ENCODE measurements at places on chromosomes 12 and 14.

DNA sequence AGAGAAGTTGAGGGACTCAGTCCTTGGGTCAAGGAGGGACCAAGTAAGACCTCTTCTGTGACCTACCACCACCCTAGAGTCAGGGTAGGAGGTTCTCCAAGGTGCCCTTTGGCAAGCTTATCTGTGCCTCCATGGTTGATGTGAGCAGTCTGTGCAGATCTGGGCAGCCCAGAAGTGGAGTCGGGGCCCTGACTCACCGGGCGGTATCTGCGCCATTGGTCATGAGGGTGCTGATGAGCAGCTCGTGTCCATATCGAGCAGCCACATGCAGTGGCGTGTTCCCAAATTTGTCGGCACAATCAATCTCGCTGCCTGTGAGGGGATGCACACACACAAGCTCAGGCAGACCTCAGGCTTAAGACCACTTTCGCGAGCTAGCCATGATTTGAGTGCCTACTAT lies 5.1 kb downstream of the ANKRD52 start:
- no peak for DNase-seq

DNA sequence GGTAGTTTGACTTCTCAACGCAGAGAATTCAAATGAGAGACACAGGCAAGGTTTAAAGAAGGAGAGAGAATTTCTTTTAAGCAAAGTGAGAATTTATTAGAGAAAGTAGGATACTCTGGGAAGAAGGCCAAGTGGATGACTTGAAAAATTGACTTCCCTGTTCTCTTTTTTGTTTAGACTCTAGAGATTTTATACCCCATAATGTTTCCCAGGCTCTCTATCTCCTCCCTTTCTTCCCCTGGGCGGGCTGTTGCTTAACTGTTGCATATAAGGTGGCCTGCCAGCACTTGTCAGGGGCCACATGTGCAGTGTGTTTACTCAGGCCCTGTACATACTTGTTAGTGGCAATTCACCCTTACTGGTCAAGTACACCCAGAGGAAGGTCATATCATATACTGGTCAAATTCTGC lies 403.7 kb downstream of the SLC6A15 start:
- DNase-seq = no peak

DNA sequence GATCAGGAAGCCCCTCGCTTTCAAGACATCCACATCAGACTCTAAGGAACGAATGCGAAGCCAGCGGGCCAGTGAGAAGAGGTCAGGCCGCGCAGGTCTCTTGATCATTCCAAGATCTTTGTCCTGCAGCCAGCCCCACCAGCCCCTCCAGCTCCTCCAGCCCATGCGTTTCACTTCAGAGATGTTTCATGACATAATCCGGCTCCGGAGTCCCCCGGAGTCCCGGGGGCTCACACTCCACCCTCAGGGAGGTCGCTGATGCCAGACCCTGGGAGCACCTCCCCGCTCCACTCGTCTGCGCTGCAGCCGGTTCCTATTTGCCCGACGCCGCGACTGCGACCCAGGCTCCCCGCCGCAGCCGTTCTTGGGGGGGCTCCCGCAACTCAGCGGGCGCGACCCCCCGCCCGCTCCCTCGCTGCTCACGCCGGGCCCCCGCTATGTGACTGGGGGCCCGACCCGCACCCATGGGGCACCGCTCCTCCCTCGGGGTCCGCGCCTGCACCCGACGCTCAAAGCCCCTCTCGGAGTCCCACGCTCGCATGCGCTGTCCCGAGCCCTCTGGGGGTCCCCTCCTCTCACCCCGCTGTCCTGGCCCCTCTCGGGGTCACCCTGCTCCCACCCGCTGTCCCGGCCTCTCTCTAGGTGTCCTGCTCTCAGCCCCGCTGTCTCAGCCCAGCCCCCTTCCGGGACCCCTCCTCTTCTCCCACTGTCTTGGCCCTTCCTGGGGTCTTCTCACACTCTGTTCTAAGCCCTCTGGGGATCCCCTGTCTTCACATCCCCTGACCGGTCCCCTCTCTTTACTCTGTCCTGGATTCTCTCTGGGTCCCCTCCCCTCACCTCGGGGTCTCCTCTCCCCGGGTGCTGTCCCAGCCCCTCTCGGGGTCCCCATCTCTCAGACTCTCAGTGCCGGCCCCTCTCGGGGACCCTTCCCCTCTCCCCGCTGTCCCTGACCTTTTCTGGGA lies 1.1 kb downstream of the TAOK3 start:
- peak; percentile 29 for DNase-seq

- DNase-seq = peak; percentile 17
These were observed 97.1 kb downstream of the MYF5 start for GRCh38 chr12:80813820-80814219.

DNA sequence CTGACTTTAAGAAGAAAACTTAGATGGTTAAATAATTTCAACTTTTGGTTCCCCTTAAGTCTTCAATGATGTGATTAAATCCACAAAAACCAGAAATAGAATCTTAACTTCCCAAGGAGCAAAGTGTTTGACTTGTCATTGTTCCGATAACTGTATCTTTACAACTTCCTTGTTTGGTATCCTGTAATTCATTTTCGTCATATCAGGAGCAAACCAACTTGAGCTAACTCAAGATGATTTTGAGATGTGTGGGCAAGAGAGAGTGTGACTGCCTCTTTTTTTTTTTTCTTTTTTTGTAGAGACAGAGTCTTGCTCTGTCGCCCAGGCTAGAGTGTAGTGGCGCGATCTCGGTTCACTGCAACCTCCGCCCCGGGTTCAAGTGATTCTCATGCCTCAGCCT lies 25.3 kb downstream of the DRAM1 start:
- DNase-seq = no peak

GRCh38 chr12:70487440-70487839 lies 121.3 kb downstream of the KCNMB4 start:
- no peak for DNase-seq

- DNase-seq = no peak
These were observed 19.6 kb downstream of the PROX2 start for GRCh38 chr14:74856366-74856765.

- no peak for DNase-seq
These were observed 33.4 kb upstream of the DCN start for GRCh38 chr12:91215940-91216454.

- no peak for DNase-seq
These were observed 21.2 kb upstream of the MEG3 start for GRCh38 chr14:100804558-100805309.

DNA sequence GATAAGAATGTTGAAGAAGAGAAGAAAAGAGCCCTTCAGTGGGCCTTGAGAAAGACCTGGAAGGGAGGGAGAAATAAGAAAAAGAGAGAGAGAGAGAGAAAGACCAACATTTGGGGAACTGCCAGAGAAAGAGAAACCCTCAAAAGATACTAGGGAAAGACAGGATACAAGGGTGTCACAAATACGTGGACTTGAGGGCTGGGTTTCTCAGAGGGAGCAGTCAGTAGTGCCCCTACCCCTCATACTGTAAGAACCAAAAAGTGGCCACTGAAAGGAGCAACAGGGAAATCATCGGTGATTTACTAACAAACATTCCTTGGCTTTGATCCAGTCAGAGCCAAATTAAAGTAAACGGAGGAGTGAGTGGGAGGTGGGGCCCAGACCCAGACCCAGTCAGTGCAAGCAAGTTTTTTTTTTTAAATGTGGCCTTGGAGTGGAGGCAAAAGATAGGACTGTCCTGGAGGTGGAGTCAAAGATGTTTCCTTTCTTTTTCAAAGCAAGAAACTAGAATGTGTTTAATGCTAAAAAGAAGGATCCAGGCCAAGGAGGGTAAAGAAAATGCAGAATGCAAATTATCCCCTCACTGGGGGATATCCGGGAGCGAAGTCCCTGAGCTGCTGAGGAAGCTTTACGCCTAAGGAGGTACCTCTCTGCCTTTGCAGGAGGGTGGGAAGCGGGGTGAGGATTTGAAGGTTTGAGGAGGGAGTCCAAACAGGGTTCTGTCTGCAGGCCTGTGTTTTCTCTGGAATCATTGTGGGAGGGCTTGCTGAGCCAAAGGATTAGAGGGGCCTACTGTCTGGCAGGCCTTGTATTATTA lies 143.5 kb upstream of the AMIGO2 start:
- no peak for DNase-seq

DNA sequence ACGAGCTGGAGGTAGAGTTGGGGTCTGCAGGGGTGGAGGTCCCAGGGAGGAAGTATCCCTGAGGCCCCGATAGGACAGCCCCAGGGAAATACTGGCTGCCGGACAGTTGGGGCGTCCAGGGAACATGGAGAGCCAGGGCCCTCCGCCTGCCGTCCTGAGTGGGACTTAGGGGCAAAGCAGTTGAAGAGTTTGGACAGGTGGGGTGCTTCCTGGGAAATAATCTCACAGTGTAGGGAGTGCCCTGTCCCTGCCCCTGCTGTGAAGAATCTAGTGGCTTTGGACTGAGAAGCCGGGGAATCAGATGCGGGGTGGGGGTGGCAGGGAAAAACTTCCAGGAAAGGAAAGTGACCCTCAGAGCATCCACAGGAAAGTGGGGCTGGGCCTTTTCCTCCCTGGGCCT lies 9.8 kb upstream of the HHIPL1 start:
- no peak for DNase-seq

- DNase-seq = no peak
These were observed 1628.8 kb upstream of the SEL1L start for GRCh38 chr14:83162361-83162929.

DNA sequence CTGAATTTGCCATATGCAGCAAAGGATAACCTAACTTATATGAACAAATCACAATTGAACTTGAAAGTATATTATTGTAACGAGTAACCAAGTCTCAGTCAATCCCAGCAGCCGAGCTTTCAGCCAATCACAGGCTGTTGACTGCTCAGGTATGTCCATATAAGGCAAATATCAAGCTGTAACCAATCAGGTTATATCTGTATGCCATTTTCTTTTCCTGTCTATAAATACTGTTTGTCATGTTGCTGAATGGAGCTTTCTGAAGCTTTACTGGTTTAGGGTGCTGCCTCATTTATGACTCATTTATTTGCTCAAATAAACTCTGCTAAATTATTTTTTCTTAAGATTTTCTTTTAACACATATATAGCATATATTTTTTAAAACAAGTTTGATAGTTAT lies 1059.5 kb downstream of the GALC start:
- no peak for DNase-seq

DNA sequence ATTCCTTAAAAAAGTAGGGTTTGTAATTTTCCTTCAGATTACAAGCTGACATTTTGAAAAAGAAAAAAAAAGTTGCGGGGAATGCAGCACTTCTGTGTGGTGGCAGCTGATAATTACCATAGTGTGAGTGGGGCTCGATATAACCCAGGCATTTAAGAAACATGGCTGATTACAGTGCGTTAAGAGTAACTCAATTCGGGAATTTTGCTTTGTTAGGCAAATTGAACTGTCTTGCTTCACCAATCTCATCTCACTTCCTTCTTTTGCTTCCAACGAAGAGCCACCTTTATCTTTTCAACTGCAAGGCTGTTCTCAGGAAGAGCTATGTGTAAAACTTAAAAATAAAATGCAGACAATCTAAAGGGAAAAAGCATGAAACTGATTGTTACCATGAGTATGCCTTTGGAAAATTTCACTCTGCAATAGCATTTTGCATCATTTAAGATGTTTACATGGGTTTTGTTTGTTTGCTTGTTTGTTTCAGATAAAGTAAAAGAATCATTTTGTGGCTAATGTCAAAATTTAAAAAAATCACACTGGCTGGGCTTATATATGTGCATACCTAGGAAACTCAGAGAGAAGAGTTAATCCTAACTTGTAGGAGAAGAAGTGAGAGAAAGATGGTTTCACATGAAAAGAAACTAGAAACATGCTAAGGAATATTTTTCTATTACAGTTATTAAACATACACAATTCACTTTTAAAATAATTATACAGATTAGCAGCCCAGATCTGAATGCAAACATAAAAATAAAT lies 295.9 kb upstream of the ATP2B1 start:
- no peak for DNase-seq

DNA sequence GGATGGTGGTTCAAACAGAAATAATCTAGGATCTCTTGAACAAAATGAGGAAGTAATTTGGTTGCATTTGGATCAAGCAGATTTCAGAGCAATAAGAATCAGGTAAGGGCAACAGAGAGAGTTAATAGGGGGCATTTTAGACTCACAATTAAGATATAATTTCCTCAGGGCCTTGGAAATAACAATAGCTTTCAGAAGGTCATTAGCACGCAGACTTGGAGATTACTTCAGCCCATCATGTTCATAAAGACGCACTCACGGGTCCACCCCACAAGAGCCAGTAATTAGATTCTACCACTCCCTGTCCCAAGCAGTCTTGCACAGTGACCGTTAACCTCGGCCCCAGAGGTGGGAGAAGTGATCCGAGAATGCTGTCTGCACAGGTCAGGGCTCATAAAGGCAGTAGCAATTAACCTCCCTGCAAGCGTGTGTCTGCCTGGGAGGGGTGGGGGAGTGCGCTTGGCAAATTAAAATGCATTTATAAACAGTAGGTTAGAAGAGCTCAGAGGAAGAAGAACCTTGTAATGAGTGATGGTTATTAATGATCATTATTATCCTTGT lies 125.7 kb upstream of the CCDC196 start:
- DNase-seq = no peak

GRCh38 chr14:99688629-99689028 lies 4.5 kb downstream of the CYP46A1 start:
- no peak for DNase-seq

DNA sequence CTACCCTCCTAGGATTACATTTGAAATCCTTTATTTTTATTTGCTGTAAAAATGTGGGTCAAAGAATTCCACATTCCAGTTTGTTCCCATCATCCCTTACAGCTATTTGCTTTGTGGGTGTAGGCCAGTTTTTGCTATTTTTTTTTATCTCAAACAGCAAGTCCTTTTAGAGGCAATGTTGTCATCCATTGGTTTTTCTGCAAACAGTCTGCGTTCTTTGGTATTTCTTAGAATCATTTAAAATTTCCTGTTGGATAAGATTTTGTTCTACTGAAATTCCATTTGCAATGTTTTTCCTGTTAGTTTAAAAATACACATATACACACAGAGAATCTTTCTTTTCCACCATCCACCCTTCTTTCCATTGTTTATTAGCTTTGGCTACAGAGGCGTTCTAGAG lies 53.3 kb upstream of the STK38L start:
- DNase-seq = no peak

- DNase-seq = no peak
These were observed 1039.3 kb upstream of the FOXG1 start for GRCh38 chr14:27727251-27727770.

GRCh38 chr14:72075649-72076334 lies 143.6 kb downstream of the RGS6 start:
- no peak for DNase-seq

- no peak for DNase-seq
These were observed 138.4 kb upstream of the PARP11 start for GRCh38 chr12:4011597-4011996.

DNA sequence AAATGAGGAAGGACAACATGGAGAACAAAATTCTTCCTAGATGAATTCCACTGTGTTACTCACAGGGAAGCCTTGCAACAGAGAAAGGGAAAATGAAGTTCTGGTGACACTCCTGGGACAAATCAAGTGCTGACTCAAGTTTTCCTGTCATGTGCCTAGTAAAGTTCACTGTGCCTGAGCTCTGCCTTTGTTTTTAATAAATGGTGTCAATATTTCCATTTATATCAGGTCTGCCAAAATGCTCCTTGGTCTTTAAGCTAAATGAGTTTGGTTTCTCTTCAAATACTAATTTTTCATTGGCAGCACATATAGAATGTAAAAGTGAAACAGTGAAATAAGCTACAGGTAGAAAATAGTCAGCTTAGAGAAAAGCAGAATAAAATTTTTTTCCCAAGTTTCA lies 33.0 kb downstream of the HIGD1C start:
- DNase-seq = no peak
